A673 (cell line): ENCODE measurements at places on chromosomes 5 and 9.
A peak's percentile ranks its signal among the peaks of the same experiment; 100 is the strongest.

DNA sequence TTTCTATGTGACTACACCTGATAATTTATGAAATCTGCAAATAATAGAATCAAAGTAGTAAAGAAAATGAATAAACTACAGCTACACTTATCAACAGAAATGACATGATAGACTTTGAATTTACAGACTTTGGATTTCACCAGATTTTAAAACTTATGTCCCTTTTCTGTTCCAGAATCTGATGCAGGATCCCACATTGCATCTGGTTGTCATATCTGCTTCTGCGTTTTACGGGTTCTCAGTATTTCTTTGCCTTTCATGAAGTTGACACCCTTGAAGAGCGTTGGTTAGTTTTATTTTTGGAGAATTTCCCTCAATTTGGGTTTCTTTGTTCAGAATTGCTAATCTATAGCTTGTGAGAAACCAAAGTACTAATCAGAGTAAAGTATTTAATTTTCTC is 174.9 kb upstream of the ADCY2 start:
- DNase-seq: no peak

DNA sequence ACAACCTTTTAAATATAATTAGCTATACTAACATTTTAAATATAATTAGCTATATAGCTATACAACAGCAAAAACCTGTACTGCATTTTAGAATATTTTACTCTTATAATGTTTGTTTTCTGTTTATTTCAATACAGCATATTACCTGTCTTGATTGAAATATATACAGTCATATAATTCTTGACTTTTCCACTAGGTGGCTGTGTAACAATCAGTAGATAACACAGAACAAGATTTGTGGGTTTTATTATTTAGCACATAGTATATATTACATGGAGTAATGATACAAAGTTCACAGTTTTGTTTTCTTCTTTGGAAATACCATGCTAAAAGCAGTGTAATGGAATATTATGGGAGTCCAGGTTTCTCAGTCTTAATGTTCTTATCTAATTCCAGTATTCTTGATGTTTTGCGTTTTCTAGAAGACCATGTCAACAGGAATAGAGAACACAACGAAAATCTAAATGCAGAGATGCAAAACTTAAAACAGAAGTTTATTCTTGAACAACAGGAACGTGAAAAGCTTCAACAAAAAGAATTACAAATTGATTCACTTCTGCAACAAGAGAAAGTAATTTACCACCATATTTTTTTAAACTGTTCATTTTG is 13.3 kb downstream of the HMMR start:
- no peak for DNase-seq

GRCh38 chr5:96614110-96614691 is 48.0 kb upstream of the CAST start:
- peak; percentile 92 for DNase-seq

DNA sequence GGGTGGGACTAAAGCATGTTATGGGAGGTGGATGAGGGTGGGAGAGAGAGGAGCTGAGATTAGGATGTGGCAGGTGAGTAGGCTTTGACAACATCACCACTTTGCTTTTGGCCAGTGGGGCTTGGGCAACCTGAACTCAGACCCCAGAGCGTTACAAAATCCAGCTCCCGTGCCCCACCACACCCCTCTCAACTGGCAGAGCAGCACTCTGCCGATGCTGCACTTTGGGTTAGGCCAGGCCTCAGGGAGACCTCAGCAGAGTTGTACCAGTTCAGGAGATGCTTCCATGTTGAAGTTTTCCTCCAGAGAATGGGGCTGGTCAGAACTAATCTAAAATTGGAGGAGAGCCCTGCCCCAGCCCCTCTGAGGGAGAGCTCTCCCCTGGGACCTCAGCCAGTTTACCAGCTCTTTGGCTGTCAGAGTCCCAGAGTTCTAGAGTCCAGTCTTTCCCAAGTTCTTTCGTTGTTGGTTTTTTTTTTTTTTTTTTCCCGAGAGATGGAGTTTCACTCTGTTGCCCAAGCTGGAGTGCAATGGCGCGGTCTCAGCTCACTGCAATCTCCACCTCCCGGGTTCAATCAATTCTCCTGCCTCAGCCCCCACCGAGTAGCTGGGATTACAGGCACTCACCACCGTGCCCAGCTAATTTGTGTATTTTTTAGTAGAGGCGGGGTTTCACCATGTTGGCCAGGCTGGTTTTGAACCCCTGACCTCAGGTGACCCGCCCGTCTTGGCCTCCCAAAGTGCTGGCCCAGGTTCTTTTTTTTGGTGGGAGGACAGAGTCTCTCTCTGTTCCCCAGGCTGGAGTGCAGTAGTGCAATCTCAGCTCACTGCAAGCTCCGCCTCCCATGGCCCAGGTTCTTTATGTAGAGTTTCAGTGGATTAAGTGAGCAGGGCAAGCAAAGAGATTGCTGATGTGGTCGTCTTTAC is 17.8 kb downstream of the NUDT2 start:
- DNase-seq: peak; percentile 49

DNA sequence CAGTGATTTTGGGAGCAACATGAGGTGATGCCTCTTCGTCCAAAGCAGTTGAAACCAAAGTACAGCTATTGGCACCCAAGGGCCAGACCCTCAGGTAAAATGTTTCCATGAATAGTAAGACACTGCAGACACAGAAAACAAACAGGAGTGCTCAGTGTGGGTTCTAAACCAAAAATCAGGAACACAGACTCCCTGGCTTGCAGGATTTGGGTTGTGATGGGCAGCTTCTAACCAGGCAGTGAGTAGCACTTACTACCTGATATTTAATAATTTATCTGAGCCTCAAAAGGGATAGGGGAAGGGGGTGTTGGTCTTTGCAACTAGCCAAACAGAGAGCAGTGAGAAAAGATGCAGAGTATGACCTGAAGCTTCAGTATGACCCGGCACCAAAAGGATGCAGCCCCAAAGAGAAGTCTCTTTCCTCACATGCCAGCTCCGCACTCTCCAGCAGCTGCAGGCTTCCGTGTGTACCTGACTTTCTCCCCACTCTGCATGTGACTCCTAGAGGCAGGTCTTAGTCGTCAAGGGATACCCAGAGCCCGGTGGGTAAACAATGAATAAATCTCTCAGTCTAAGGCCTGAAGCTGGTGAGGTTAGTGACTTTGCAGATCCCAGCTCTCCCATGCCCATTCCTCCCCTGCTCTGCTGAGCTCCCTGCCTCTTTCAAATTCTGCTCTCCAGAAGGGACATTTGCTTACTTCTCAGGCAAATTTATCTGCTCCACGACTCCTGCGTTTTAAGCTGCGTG is 105.4 kb upstream of the SPOCK1 start:
- DNase-seq: no peak

GRCh38 chr9:127224883-127225739 is 39.5 kb upstream of the GARNL3 start:
- peak; percentile 95 for DNase-seq

DNA sequence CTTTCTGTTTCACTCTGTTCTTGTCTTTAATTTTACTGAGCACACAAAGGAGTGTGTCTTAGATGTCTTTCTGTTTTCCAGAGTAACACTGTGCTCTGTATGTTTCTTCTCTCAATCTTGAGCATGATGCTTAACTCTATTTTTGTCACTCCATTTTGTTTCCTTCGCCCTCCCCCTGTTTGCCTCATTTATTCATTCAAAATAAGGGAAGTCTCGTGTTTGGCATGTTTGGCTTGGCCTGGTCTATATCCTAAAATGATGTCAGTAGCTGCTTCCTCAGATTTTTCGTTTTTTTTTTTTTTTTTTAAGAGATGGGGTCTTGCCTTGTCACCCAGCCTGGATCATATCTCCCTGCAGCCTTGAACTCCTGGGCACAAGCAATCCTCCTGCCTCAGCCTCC is 22.0 kb downstream of the ZNF618 start:
- no peak for DNase-seq

GRCh38 chr5:149172261-149172660 is 31.0 kb downstream of the ABLIM3 start:
- no peak for DNase-seq

GRCh38 chr5:43358301-43358700 is 45.1 kb upstream of the HMGCS1 start:
- no peak for DNase-seq

GRCh38 chr9:123164285-123164684 is 104.1 kb downstream of the STRBP start:
- DNase-seq: no peak

GRCh38 chr5:133736512-133736911 is 124.2 kb upstream of the FSTL4 start:
- DNase-seq: no peak

DNA sequence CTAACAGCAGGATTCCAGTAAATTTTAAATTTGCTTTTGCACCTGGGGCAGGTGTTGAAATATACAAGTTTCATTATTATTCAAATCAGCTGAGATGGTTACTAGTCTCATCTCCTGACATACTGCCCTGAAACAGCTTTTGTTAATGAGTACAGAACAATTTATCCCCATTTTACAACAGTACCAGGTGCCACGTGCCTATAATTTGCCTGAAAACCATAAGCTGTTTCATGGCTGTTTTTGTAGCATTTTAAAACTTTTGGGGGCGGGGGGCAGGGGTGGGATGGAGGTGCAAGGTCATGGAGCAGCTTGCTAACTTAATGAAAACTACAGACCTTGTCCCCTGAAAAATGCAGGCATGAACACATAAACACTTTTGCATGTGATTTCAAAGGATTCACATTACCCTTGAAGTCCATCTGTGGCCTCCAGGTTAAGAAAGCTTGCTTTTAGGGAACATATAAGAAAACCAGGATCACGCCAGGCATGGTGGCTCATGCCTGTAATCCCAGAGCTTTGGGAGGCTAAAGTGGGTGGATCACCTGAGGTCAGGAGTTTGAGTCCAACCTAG is 42.1 kb downstream of the TIMD4 start:
- no peak for DNase-seq

- no peak for DNase-seq
Observed at GRCh38 chr5:74155501-74155900, 485.0 kb downstream of the ENC1 start.

- DNase-seq: peak; percentile 6
Observed at GRCh38 chr5:160044967-160045366, 36.0 kb downstream of the TTC1 start.

DNA sequence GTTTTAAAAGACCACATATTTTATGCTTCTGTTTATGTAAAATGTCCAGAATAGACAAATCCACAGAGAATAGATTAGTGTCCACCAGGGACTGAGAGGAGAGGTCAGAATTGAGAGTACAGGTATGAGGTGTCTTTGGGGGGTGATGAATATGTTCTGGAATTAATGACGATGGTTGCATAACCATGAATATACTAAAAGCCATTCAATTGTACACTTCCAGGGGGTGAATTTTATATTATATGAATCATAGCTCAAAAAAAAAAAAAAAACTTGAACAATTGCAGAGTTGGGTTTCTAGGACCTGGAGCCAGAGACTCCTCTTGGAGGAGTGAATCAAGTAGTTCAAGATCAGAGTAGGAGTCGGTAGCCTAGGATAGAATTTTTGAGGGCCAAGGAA is 57.8 kb upstream of the RUSC2 start:
- no peak for DNase-seq

- DNase-seq: no peak
Observed at GRCh38 chr9:129547869-129548570, 72.9 kb downstream of the C9orf50 start.

DNA sequence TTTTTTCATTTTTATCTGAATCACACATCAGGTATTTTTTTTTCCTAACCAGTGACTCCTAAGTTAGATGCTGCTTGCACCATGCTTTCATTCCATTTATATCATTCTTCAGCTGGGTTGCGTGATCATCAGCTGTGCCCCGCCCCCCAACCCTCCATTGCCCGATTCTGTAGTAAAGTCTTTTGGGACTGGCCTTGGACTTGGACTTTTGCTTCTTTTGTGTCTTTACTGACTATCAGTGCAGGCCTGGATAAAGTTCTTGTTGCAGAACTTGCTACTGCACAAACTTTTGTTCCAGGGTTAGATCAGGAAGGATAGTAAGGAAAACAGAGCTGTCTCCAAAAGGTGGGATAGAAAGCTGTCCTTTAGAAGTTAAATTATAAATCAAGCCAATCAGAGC is 38.5 kb downstream of the SLC22A5 start:
- no peak for DNase-seq

- peak; percentile 21 for DNase-seq
Observed at GRCh38 chr5:61744690-61745619, 412.9 kb downstream of the ZSWIM6 start.

DNA sequence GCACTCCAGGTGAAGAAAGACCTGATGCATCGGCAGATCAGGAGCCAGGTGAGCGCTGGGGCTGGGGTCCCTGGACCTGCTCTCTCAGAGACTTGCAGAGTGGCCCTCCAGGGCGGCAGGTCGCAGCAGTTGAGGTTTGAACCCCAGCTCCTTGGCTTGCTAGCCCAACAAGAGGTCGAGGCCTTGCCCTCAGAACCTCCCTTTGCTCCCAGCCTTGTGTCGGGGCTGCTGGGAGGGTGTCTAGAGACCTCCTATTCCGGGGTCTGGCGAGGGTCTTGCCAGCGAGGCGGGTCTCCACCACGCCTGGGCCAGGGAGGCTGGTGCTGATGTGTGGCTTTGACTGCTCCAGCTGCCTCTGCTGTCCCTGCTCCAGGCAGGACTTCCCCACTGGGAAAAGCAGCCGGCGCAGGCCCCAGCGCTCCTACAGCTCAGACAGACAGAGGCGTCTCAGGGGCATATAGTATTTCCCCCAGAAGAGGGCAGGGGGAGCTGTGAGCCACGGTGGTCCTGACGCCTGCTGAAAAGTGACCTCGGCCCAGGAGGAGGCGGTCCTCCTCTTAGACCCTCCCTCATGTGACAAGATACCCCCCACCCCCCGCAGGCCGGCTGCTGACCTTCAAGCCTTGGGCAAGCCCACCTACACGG is 38.3 kb downstream of the LRSAM1 start:
- DNase-seq: no peak

DNA sequence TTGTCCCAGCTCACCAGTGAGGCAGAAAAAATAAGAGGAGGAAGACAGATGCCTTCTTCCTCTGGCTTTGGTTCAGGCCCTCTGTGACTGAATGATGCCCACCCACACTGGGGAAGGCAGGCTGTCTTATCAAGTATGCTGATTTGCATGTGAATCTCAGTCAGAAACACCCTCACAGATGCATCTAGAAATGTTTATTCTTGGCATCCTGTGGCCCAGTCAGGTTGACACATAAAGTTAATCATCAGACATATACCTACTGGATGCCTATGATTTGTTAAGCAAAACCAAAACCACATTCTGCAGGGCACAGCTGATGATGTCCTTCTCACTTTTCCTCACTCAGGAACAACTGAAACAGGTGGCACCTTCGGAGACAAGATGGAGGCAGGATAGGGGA is 243.4 kb upstream of the KCNN2 start:
- DNase-seq: no peak

DNA sequence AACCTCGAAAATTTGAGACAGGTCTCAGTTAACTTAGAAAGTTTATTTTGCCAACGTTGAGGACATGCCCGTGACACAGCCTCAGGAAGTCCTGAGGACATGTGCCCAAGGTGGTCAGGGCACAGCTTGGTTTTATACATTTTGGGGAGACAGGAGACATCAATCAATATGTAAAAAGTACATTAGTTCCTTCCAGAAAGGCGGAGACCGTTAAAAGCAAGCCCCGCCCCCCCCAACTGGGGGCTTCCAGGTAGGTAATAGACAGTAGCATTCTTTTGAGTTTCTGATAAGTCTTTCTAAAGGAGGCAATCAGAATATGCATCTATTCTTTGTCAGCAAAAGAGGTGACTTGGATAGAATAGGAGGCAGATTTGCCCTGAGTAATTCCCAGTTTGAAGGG is 599 bp upstream of the MOCS2 start:
- no peak for DNase-seq
